ENCODE measurements at places on chromosomes 16 and 17. TPM values are rescaled to one million over a fixed set of nuclear protein-coding genes. Genes with fewer than 3 reads are reported as not detected.

GRCh38 chr16:50266337-50267091, at the start of gene ADCY7:
ADCY7 (plus strand) TSS chr16:50266551; CDS start chr16:50288180, 21,629 bp downstream.
- no peak for DNase-seq

DNA sequence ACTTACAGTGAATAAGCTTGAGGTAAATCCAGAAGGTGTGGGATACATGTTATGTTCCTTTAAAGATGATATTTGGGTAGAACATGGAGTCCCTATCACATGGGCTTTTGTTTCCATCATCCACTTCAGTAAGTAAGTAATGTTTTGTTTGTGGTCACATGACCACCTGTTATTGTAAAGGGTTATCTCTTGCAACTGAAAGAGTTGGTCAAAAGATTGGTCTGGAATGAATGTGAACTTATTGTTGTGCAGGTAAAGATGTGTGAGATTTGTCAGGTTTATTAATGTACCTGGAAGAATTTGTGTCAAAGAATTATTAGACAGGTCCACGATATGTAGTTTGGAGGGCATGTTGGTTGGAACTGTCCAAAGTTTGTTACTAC, 1.6 kb downstream of the OMG start:
- DNase-seq = no peak

DNA sequence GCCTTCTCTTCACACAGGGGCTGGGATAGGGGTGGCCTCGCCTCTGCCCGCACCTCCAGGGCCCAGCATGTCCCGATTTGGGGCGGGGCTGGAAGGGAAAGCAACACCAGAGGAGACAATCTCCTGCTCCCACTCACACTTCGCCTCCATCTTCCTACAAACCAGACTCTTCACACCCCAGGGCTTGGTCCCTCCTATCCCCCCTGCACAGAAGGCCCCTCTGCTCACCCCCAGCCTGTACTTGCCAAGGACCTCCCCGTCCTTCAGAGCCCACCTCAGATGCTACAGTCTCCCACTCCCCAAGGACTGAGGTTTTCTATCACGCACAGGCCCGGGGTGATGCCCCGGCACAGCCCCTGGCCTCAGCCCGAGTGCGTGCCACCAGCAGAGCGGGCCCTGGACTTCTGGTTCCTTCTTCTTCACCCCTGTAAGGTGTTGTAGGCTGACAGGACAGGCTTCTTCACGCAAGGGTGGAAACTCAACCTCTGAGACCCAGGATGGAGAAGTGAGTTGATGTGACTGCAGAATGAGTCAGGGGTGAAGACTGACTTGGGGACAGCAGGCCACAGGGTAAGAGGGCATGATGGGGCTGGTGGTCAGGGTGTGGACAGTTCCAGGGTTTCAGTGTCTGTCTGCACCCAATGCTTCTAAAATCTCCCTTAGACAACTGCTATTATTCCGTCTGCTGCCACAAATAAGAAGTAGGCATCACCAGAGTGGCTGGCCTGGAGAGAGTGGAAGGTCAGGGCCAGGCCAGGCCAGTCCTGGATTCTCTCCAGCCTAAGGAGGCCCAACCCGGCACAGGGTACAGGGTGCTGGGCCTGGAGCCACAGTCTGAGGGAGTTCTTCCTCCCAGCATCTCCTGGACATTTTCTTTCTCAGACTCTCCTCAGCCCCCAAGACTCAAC, 2.5 kb downstream of the ITGAE start:
- no peak for DNase-seq

DNA sequence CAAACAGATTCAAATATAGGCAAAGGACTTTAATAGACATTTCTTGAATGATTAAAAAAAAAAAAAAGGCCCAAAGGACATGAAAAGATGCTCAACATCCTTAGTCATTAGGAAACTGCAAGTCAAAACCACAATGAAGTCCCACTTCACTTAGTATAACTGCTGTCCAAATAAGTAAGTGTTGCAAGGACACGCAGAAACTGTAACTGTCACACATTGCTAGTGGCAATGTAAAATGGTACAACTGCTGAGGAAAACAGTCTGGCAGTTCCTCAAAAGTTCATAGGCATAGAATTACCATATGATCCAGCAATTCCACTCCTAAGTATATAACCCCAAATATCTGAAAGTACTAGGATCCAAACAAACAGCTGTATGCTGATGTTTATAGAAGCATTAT, 112.7 kb downstream of the BRIP1 start:
- DNase-seq = no peak

DNA sequence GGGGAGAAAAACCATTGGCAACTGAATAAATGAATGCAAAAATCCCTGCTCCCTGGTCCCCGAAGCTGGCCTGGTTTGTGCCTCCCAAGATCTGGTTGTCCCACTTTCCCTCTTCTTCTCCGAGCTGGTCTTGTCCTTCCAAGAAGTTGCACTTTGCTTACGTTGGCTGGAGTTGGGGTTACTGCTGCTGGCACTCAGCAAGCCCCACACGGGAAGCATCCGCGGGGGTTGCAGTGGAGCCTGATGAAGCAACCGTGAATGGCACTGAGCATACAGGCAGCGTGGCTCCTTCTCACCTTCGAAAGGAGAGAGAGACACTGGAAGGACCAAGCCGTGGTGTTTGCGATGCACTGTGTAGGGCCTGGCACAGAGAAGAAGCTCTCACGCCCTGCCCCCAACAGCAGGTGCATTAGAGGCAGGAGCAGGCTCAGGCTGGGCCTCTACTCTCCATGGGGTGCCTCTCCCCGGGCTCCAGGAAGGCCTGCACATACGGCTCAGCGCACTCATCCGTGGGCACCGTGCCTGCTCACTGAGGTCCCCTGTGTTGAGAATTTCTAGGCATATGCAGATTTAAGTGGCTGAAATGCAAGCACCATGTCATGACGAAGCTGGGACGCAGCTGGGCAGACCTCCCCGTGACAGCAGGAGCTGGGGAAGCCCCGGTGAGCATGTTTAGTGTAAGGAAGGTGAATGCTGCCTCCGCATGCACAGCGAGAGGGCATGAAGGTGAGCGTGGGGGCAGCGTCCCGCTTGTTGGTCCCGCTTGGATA, 12.1 kb downstream of the CA5A start:
- no peak for DNase-seq

GRCh38 chr17:6505425-6506142, 50.8 kb downstream of the PITPNM3 start:
- DNase-seq = no peak

- DNase-seq = no peak
Measured at GRCh38 chr16:65287307-65287706, 165.4 kb upstream of the CDH11 start.

GRCh38 chr17:32311028-32311536, 30.9 kb downstream of the C17orf75 start:
- DNase-seq = no peak

- DNase-seq = no peak
Measured at GRCh38 chr16:1533443-1533951, at the start of gene TMEM204. TMEM204 (plus strand) TSS chr16:1533666; CDS start chr16:1534276, 610 bp downstream.

DNA sequence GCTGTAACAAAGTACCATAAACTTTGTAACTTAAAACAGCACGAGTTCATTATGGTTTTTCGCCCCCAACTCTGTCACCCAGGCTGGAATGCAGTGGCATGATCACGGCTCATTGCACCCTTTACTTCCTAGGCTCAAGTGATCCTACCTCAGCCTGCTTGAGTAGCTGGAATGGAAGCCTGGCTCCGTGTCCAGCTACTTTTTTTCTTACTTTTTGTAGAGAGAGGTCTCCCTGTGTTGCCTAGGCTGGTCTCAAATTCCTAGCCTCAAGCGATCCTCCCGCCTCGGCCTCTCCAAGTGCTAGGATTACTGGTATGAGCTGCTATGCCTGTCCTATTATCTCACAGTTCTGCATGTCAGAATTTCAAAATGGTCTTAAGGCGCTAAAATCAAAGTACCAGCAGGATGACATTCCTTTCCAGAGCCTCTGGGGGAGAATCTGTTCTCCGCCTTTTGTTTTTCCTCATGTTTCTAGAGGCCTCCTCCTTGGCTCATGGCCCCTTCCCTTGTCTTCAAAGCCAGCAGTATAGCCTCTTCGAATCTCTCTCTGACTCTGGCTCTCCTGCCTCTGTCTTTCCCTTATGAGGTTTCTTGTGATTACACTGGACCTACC, 10.1 kb upstream of the PRM1 start:
- DNase-seq = no peak

DNA sequence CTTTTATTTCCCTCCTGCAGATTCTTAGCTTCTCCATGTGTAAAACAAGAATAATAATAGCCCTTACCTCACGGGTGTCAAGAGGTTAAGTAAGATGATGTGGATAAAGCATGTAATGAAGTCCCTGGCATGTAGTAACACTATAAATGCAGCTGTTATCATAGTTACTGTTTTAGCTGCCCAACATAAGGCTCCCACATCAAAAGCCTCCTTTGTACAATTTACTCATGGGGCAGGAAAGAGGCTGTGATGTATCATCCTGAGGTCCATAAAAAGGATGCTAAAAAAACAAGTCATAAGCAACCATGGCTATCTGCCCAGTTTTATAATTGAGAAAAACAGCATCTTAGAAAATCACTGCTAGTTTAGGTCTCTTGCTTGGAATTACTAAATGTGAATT, 339.7 kb downstream of the CA10 start:
- no peak for DNase-seq

DNA sequence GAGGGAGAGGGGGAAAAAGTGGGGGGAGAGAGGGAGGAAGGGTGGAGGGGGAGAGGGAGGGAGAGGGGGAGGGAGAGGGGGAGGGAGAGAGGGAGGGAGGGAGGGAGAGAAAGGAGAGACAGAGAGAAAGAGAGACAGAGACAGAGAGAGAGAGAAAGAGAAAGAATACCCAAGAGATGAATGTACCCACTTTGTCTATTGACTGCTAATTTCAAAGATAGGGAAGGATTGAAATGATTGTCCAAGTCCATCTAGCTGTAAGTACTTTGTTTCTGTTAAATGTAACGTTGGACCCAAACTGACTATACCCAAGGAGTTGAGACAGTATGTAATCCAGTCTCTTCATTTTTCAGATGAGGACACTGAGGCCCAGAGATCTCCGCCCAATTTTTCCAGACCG, 374.9 kb downstream of the GRIN2A start:
- no peak for DNase-seq

GRCh38 chr16:85383836-85384832, 229.0 kb upstream of the GSE1 start:
- DNase-seq = no peak

DNA sequence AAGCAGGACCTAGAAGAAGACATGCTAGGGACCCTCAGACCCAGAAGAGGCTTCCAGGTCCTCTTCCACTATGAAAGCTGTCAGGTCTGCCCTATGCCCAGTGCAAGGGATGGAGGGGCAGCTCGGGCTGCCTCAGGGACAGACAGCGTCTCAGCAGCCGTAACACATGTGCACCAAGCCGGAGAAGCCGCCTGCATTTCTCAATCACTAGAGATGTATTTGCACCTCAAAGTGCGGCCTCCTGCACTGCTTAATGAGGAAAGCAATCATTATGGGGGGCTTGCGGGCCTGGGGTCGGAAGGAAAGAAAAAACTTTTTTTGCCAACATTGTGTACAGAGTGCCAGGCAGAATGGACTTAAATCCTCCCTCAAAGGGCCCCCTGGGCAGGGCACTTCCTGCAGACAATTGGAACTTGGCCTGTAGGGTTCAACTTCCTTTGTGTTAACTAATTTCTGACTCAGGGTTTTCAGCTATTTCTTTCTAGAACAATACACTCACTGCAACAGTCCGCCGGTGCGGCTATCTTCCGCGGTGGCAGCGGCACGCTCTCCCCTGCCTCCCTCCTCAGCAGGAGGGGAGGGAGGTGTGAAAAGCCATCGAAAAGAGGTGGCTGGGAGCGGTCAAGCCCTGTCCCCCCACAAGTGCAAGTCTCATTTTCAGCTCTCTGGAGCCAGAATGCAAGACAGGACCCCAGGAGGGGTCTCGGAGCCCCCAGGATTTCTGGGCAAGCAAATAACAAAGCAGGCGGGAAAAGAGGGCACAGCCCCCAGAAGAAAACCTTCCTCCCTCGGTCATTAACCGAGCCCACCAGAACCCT, 101.2 kb downstream of the ZNF423 start:
- DNase-seq = no peak

- no peak for DNase-seq
Measured at GRCh38 chr17:42112552-42113176, at the start of gene DHX58. DHX58 (minus strand) TSS chr17:42112714; CDS start chr17:42111892, 822 bp downstream.

- no peak for DNase-seq
Measured at GRCh38 chr16:15509051-15509592, 74.7 kb downstream of the BMERB1 start.

DNA sequence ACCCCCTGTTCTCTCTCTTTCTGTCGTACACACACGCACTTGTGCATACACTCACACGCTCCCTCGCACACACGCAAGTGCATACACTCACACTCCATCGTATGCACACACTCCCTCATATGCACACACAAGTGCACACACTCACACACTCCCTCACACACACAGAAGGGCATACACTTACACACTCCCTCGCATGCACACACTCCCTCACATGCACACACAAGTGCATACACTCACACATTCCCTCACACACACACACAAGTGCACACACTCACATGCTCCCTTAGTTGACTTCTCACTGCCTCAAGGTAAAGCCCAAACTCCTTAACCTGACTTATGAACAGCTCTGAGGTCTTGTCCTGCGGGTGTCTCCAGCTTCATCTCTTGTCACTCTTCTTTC, 78.7 kb downstream of the NOG start:
- no peak for DNase-seq

USP6 gene
- total RNA-seq = 0.08 TPM

UBALD1 gene
- total RNA-seq = 29.9 TPM

NPIPB13 gene
- 19.8 TPM for total RNA-seq

STH gene
- total RNA-seq = not detected

HSF5 gene
- total RNA-seq = not detected

EPN3 gene
- total RNA-seq = 0.92 TPM

ZSCAN10 gene
- 0.21 TPM for total RNA-seq

RNF43 gene
- 4.7 TPM for total RNA-seq

Measured in Panc1 (cell line).